PC-9 (cell line): ENCODE measurements at places on chromosomes 6 and 20. TPM values are rescaled to one million over a fixed set of nuclear protein-coding genes. Genes with fewer than 3 reads are reported as not detected.

MYB gene
- total RNA-seq, result 0.95 and 1.8 TPM in 2 replicates

SLC2A10 gene
- total RNA-seq, result 28.6 and 33.6 TPM in 2 replicates

HSPA12B gene
- total RNA-seq, result not detected in 2 replicates

ZKSCAN4 gene
- total RNA-seq, result 6.0 and 6.7 TPM in 2 replicates

DNA sequence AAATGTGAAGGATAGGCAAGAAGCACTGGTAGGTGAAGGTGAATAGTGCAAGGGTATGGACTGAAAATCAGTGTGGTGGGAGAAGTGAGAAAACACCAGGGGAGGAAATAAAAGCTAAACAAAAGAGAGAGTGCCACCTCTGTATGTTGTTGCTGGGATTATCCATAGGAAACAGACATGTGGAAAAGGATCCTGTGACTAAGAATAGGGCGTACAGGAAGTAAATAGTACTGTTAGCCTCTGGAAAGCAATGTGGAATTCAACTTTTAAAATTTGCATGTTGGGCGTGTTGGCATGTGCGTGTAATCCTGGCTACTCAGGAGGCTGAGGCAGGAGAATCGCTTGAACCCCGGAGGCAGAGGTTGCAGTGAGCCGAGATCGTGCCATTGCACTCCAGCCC, 661.7 kb downstream of the KIF16B start:
- DNase-seq, result no peak

- peak; percentile 68 for DNase-seq
Observed at GRCh38 chr6:28944412-28944865, 20.7 kb upstream of the TRIM27 start.

PRDM13 gene
- not detected in 2 replicates for total RNA-seq

- no peak for DNase-seq
Observed at GRCh38 chr20:3651204-3651962, 11.8 kb downstream of the GFRA4 start.

STMND1 gene
- total RNA-seq, result 0.26 TPM in 1 of 2 replicates, not detected in the other

DNA sequence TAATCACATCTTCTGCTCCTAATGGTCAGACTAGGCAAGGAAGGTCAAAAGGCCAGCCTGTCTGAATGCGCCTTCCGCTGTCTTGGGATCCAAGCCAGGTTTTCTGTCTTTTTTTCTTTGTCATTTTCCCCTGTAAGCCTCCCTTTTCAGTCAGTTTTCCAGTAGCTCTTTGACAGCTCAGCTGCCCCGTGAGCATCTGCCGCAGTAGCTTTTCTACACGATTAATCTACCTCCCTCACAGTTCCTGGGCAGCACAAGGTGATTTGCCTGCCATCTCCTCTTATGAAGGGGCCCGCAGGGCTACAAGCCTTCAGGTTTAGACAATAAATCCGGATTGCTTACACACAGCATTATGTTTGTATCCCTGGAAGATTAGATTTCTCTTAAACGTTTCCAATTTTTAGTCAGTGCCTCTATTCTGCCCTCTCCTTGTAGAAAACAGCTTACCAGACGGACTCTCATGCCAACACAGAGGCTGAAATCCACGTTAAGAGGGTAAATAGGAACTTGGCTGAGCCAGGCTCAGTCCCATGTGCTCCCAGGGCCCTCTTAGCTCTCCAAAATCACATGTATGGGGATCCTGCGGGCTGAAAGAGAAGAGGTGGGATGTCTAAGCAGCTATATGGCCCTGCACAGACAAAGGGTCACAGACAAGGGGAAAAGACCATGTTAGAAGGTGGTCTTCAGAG, 77.2 kb downstream of the LY86 start:
- DNase-seq, result no peak

DNA sequence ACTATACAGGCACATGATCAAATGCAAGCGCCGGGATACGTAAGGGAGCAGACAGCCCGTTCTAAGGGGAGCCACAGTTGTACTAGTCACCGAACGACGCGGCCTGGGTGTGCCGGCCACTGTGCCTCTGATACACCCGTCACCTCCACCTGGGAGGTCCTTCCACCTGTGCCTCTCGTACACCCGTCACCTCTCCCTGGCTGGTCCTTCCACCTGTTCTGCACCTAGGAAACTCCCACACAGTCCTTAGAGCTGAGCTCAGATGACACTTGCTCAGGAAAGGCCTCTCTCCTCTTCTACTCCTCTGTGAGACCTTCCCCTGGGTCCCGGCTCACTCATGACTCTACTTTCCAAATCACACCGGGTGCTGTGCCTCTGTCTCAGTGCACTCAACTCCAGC, 245.0 kb downstream of the TTLL2 start:
- no peak for DNase-seq

DNA sequence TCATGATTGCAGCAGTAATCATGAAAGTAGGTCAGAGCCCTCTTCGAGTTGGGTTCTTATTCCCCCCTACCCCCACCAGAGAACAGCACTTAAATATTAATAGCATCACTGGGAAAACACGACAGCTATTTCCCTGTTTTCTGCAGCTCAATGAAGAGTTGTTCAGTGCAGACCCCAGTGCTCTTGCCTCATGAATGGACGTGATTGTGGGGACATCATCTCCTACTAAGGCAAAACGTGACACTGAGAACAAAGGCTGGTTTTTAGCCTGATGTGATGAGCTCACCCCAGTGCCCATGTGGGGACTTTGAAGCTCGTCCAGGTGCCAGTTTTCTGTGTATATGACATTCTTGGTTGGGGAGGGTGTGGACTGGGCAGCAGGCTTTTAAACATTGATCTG, 105.9 kb downstream of the SLC35F1 start:
- DNase-seq, result no peak

GRCh38 chr6:137903274-137903932, 36.3 kb downstream of the TNFAIP3 start:
- no peak for DNase-seq

EYS gene
- not detected in 2 replicates for total RNA-seq

DNA sequence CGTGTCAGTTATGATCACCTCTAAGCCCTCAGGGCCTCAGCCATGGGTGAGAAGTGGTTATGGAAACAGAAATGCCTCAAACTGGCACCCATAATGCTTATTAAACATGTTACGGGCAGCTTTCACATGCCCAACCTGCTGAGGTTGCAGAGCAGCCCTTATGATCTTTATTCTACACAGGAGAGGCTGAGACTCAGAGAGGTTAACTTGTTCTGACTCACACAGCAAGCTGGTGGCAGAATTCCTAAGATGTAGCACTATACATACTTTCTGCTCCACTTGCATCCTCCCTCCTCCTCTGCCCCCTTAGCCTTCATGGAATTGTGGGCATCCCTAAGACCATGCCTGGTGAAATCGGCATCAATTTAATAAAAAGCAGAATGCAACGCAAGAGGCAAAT, 34.7 kb upstream of the IGF2R start:
- no peak for DNase-seq

DNA sequence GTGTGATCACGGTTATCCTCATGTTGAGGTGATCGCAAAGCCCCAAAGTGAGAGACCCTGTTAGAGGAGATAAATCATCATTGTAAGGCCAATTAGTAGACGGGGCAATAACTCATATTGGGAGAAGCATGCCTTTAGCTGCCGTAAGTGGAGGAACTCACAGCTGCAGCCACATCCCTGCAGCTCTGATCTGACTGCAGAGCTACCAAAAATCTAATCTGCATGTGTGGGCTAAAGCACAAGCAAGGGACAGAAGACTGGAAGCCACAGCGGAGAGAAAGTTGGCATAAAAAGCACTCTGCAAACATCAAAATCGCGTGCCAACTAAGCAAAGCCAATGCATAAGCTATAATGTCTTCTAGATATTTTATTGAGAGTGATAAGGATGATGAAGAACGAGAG, 79.8 kb downstream of the TBC1D7 start:
- no peak for DNase-seq

GRCh38 chr6:127402890-127403617, 56.1 kb downstream of the KIAA0408 start:
- no peak for DNase-seq

DNA sequence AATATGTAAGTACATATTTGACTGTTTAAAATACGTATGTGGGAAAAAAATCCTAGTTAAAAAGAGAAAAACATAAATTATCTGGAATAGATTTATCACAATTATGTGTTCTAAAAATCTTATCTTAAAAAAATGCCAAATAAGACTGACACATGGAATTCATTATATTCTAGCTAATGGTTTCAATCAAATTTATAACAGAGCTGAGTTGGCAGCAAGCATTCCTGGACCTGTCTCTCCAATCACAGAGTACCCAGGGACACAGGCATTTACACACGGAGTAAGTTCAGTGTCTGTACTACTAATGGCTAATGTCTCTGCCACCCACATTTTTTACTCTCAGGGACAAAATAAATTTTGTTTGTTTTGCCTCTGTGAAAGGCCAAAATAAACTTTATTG, 122.3 kb downstream of the RPS12 start:
- no peak for DNase-seq

- peak; percentile 55 for DNase-seq
Observed at GRCh38 chr20:1827974-1828785, 67.0 kb upstream of the SIRPA start.

GRCh38 chr6:93418408-93419303, 703 bp downstream of the EPHA7 start:
- DNase-seq, result no peak

ORC3 gene
- 19.8 and 24.3 TPM in 2 replicates for total RNA-seq

DNA sequence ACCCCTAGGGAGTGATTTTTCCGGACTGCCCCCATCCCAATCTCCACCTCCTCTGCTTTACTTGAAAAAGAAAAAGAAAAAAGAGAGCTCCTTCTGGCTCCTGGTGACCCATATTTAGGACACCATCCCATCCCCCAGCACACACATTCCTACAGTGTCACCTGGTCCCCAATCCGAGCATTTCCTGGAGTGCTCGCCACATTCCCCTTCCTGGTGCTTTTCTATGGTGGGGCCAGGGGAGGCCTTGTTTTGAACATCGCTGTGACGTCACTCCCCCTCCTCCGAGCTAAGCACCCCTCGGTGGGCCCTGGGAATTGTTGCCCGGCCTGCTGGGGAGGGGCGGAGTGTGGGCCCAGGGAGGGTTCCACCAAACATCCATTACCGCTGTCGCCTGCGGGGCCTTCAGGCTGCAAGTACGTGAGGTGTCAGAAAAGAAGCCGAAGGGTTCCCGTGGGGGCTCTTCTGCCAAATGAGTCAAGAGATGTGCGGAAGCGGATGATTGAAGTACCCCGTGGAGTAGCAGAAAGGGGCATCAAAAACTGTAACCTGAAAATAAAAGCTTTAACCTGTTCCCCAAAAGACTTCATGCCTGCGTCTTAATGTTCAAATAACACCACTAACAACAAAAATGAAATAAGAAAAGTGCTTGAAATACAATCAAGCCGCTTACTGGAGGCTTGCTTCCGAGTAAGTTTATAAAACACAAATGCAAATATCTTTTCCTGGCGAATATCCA, 2.8 kb upstream of the FOXC1 start:
- peak; percentile 27 for DNase-seq

SHLD1 gene
- total RNA-seq, result 4.8 and 5.9 TPM in 2 replicates

- DNase-seq, result no peak
Observed at GRCh38 chr6:149628875-149629510, 19.5 kb downstream of the KATNA1 start.

METTL24 gene
- total RNA-seq, result not detected in 2 replicates

SCRT2 gene
- not detected in 2 replicates for total RNA-seq

DNA sequence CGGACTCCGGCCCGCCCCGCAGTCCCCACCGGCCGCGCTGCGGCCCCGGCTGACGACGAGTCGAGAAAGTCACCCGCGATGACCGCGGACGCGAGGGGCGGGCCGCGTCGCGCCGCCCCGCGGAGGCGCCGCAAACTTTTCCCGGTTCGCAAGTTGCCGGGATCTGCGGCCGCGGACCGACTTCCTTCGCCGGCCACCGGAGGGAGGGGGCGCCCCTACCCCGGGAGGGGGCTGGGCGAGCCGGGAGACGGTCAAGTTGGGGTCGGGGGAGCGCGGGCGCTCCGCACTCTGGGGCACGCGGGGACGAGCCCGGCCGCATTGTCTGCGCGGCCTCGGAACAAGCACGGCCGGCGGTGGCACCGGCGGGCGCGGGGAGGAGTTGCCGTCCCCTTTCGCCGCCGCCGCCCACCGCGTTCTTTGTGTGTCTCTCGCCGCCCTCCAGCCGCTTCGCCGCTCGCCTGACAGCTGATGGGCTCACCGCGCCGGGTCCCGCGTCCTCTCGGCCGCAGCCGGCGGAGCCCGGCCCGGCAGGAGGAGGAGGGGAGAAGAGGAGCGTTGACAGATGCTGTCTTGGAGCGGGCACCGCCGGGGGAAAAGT, 131.6 kb downstream of the OGFRL1 start:
- DNase-seq, result peak; percentile 43

DNA sequence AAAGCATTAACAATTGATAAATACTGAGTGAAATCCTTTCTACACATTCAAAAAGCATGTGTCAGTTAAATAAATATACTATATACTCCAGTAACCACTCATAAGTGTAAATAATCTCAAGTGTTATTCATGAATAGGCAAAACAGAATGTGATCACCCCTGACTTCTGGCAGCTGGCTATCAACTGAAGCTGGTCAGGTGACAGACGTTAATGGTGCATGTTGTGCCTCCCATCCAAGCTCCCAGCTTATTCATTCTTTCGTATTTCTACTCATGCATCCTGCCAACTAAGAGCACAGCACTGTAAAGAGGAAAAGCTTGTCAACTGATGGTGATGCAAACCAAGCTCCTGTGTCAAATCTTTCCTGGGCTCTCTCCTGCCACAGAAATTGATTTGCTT, 7.7 kb downstream of the PSMB1 start:
- DNase-seq, result no peak

DNA sequence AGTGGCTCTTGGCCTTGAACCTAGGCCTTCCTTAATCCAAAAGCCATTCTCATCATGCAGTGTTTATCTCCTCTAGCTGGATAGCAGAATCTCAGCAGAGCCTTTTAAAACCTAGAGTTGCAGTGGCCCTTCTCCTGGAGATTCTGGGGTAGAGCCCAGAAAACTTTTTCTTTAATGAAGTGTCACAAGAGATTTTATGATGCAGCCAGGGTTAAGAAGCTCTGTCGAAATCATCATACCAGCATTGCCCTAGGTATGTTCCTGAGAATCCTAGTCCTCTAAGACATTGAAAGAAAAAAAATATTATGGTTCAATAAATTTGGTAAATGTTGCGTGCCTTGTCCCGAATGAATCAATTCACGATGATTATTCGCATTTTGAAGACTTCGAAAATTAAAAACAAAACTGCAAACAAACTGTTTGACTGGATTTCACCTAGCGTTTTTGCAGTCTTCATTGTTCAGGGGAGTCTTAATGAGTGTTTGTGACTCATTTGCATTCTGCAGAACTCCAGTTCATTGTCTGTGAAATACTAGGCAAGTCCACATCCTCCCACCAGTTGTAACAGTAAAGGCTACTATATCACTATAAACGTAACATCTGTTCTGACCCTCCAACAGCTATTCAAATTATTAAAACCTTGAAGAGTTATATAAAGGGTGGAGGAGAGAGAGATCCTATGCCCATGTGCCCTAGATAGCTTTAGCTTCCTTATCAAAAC, 198.6 kb downstream of the UST start:
- no peak for DNase-seq

GRCh38 chr6:100504786-100505737, 40.3 kb upstream of the SIM1 start:
- no peak for DNase-seq

GRCh38 chr20:3174442-3175261, 1.3 kb upstream of the LZTS3 start:
- peak; percentile 38 for DNase-seq

DNA sequence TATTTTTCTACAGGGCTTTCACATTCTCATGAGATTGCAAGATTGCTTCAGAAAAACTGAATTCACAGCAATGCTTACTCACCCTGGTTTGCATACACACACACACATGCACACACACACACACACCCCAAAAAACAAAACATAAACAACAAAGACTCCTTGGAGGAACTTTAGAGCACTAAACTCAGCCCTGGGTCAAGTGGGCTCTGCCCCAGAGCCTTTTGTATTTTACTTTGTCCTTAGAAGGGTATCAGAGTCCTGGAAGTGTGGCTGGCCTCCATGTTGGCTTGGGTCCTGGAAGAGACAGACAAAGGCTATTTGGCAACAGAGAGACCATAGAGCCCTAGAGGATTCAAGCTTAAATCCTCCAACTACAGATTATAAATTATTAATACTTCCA, 8.0 kb upstream of the CST9 start:
- no peak for DNase-seq
